ENCODE measurements at places on chromosomes 5 and 9. TPM values are rescaled to one million over a fixed set of nuclear protein-coding genes. Genes with fewer than 3 reads are reported as not detected.

DNA sequence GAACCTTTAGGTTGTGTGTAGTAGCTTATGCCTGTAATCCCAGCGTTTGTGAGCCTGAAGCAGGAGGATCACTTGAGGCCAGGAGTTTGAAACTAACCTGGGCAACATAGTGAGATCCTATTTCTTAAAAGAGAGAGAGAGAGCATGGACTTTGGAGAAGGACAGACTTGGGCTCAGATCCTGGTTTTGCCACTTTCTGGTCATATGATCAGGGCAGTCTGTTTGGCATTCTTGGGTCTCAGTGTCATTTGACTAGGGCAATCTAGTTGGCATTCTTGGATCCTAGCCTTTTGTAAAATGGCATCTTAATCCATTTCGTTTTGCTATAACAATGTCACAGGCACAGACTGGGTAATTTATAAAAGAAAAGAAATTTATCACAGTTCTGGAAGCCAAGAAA, 28.4 kb downstream of the RCL1 start:
- no peak for DNase-seq

DNA sequence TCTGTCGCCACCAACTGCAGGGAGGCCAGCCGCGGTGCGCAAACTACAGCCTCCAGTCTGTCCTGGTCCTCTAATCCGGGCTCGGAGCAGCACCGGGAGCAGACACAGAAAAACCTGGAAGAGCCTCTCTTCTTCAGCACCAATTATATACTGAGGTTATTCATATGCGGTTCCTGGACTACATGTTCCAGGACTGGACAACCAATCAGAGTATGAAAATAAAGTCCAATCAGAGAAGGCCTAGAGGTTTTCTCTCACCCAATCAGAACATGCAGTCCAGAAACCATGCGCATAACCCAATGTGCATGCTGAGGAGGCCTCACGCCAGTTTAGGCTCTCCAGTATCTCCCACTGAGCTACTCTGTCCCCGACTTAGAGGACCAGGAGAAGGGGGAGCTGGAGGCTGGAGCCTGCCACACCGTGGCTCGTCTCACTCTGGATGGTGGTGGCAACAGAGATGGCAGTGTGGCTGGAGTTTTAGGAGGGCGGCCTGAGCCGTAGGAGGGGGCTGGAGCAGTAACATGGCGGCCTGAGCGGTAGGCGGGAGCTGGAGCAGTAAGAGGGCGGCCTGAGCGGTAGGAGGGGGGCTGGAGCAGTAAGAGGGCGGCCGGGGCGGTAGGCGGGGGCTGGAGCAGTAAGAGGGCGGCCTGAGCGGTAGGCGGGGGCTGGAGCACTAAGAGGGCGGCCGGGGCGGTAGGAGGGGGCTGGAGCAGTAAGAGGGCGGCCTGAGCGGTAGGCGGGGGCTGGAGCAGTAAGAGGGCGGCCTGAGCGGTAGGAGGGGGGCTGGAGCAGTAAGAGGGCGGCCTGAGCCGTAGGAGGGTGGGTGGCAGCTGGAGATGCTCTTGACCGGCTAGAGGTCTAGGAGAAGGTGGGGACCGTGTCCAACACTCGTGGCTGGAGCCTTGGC, 20.4 kb upstream of the TRIM52 start:
- peak; percentile 92 for DNase-seq

GRCh38 chr9:4430432-4431261, 59.6 kb upstream of the SLC1A1 start:
- no peak for DNase-seq

DNA sequence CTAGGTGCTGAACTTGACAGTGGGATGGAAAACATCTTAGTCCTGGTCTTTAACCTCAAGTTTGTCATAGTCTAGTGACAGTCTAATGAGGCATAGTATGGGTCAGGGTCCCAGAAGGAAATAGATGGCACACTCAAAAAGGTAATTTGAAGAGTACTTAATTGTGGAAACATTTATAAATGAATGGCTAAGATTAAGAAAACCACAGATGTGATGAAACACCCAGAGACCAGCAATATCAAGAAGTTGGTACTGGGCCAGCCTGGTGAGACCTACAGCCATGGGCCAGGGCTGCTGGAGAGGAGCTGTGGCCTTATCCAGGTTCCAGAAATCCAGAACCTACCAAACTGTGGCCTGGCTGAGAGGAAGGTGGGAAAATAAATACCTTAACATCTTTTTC, 93.5 kb upstream of the ATG10 start:
- DNase-seq = no peak

Gene FCN2
- not detected for total RNA-seq

GRCh38 chr5:134825212-134825611, 20.6 kb upstream of the C5orf24 start:
- no peak for DNase-seq

Gene LPAR1
- total RNA-seq = 7.2 TPM

GRCh38 chr5:9209846-9210492, 335.9 kb downstream of the SEMA5A start:
- DNase-seq = no peak

Gene INSYN2B
- total RNA-seq = not detected
